ENCODE measurements at places on chromosomes 3 and 15.

DNA sequence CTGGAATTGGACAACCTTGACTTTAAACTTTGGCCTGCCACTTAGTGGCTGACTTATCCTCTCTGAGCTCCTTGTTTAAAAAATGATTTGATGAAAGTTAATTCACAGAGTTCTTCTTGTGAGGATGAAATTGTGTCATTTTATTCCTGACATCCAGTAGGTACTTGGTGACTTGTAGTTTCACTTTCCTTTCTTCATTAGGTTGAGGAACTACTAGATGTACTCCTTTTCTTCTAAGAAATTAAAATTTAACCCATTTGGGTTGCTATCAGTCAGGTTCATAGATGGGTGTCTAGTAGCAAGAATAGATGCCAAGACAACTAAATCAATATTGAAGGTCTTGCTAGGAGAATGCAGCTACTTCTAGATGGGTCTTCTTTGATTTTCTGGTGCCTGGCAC lies 5.2 kb downstream of the NR1D2 start:
- DNase-seq, result no peak

DNA sequence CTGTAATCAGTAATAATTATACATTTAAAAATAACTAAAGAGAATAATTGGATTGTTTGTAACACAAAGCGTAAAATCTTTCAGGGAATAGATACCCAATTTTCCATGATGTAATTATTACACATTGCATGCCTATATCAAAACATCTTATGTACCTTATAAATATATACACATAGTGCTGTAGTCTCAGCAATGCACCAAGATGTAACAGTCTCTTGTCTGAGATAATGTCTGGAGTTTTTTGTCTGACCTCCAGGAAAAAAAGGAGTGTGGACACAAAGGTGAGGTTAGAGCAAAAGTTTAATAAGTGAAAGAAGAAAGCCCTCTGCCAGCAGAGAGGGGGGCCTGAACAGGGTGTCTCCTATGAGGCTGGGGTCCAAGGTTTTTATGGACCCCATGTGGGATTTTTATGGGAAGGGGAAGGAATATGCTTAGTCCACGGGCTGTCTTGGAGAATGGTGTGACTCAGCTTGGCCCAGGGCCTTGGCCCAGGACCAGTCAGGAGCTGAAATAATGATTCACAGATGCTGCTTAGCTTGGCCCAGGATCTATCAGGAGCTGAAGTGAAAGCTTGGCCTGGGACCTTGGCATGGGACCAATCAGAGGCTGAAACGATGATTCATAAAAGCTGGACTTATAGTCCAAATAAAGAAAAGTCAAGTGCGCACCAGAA lies 545.0 kb downstream of the ZPLD1 start:
- DNase-seq, result no peak

DNA sequence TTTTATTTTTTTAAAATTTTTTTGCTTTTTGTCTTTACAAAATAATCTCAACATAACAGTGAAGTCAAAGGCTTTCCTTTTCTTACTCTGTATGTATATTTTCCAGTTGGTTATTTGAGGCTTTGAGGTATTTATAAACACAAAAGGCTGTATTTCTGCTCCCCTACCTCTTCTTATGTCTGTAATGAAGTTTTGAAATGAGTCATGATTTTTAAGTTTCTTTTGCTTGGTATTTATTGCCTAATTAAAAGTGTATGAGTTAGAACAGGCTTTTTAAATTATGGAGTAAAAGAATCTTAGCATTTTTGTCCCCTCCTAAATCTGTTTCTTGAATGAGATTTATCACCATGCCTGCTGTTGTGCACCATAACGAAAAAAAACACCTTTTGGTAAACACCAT lies 66.0 kb downstream of the DCUN1D1 start:
- no peak for DNase-seq

- DNase-seq, result no peak
Measured at GRCh38 chr3:12464181-12464580, 20.1 kb upstream of the TSEN2 start.

- no peak for DNase-seq
Measured at GRCh38 chr15:35351059-35351458, 194.9 kb downstream of the DPH6 start.

- no peak for DNase-seq
Measured at GRCh38 chr15:60525341-60526039, 46.5 kb upstream of the ICE2 start.

DNA sequence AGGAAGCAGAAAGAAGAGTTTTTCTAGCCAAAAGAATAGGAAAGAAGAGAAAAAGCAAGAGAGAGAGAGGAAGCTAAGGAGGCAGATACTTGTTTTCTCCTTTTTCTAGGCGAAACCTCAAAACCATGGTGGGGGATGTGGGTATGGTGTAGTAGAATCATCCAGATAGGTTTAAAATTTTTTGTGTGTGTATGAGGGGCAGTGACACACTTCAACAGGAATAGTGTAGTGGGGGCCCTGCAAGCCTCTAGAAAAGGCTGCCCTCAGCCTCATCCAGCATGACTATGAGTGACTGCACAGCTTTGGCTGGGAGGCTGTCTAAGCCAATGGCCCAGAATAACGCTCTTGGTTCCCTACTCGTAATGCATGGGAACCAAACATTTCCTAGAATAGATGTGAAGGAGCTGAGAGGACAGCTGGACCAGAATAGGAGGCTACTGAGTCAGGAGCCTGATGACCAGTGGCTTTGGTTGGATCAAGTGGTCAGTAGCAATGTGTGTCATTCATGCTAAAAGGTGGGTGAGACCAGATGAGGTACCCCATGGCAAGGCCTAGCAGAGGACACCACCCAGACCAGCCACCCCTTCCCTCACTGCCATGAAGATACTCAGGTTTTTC lies 24.4 kb downstream of the MOBP start:
- no peak for DNase-seq

DNA sequence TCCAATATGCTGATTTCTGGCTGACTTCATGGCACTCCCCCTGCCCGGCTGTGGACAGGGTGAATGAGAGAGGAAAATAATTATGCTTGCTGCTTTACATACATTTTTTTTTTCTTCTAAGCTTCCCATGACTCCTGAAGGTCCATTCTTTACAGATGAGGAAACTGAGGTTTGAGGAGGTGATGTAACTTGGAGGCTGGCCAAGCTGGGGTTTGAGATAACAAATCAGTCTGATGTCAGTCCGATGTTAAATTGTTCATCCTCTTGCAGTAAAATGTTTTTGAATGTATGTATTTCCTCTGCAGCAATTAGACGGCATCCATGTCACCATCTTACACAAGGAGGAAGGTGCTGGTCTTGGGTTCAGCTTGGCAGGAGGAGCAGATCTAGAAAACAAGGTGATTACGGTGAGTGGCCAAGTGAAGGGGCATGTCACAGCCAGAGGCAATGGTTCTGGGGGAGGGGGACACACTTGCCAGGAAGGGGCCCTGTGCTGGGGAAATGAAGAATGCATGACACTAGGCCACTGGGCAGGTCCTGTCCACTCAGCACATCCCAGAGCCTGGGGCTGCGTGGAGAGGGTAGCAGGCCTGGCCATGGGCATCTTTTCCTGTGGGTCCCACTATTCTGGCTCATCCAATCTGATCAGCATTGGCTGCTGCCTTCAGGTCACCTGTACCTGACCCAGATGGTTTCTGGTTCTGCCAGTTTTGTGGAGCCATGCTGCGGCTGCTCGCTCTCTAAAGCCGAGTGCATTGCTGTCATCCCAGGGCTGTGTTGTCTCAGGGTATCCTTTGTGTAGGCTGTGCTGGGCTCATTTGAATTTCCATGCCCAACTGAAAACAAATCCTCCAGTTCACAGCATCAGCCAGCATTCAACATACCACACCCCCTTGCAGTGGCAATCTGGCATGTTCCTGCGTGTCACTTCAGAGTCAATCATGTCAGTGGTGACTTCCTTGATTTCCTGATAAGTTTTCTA lies 20.4 kb downstream of the STARD5 start:
- DNase-seq, result no peak

DNA sequence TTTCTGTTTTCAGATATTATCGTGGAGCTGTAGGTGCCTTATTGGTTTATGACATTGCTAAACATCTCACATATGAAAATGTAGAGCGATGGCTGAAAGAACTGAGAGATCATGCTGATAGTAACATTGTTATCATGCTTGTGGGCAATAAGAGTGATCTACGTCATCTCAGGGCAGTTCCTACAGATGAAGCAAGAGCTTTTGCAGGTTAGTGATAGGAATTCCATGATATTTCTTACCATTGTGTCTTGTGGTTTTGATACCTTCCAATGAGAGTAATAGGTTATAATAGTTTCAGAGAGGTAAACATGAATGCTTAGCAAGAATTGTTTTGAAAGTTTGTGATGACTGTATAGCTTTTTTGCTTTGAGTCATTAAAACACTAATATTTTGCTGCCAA lies 8.5 kb downstream of the RAB11A start:
- DNase-seq, result no peak

DNA sequence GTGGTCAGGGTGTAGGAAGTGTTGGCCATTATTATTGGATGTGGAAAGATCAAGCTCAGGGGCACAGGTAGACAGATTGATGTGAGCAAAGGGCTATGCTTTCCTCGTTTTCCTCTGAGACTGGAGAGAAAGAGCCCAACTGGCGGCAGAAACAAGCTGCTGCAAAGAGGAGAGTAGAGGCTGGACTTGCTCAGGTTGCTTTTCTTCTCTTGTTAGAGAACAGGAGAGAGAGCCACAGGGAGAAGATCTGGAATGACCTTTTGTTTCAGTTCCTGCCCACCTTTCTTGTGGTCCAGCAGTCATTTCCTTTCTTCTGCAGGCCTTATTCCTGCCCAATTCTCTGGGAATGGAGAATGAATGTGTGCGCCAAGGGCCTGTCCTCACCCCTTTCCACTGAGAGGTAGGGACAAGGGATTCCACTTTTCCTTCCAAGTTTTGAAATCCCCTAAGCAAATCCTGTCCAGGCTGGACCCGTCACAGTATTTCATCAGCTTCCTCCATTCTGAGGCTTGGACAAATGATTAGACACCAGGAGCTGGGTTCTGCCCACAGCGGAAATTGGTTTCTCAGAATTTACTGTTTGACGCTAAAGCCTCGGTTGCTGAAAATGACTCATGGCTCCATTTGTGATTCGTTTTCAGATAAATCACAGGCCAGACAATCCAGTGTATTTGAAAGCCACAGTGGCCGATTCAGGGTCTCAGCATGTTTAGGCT lies 16.1 kb downstream of the ZNF80 start:
- no peak for DNase-seq

GRCh38 chr3:128491691-128491940 lies 1.4 kb downstream of the GATA2 start:
- no peak for DNase-seq

- DNase-seq, result no peak
Measured at GRCh38 chr3:65831733-65832425, 206.8 kb downstream of the MAGI1 start.

DNA sequence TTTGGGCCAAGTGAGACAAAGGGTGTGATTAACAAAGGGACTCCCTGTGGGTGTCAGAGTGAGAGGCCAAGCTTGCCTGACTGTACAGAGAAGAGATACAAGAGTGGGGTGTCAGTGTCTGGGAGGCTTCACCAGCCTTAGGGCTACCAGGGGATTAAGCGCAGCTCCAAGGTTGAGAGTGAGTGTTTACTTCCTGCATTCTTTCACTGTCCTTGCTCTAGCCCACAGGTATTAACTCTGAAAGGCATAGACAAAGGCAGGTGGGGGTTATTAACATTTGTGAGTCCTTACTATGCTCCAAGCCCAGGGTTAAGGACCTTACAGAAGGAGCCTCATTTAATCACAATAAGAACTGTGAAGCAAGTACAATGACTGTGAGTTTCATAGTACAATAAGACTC lies 107.6 kb downstream of the IL20RB start:
- peak; percentile 57 for DNase-seq

DNA sequence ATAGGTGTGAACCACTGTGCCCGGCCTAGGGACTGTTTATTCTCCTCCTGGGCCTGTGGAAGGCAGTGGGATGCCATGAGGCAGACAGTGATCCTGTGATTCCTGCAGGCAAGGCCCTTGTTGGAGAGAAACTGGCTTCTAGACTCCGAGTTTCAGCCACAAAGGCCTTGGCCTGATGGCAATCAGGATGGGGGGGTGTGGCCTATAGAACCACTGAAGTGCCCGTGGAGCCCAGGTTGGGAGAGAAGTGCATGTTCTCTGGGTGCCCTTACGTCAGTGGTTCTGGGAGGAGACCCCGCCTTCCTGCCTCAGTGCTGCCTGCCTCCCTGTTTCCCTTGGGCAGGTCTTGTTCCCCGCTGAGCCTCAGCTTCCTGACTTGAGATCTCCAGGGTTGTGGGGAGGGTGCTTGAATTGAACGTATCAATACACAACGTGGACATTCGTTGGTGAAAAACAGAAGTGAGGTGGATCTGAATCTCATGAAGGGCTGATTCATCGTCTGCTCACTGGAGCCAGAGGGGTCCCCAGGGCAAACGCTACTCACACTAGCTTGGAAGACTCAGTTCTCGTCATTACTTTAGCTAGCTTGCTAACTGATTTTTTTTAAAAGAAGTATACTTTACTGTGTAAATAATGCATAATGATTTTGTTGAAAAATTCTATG lies 31.8 kb downstream of the IRAK2 start:
- DNase-seq, result no peak

GRCh38 chr3:105790534-105790933 lies 78.3 kb downstream of the CBLB start:
- no peak for DNase-seq

DNA sequence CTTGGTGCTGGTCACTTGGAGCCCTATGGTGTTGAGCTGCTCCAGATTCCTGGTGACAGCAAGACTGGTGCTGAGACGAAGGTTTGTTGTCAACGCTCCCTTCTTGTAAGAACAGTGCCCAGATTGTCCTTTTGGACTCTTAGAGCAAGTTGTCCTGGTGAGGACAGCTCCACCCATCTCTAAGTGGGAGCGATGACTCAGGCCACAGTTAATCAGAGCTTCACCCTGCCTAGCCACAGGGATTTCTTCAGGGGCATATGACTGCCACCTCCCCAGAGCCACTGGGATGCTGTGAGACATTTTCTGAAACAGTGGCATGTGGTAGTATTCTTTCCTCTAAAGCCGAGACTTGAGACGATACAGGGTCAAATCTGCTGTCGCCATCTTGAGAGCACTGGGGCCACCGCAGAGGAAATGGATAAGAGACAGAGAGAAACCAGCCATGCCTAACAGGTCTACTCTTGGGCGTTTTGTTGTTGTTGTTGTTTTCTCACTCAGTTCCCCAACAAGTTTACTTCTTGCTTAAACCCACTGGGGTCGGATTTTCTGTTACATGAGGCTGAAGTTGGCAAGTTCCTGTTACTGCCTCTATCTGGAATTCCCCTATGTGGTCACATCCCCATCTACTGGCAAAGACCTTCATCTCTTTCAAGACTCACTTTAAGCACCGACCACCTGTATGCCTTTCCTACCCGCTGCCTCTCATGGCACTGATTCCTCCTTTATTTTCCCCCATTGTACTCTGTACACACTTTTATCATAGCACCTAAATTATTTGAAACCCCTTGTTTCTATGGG lies 16.0 kb upstream of the PCOLCE2 start:
- peak; percentile 68 for DNase-seq

GRCh38 chr3:56921573-56922453 lies 120.1 kb upstream of the ARHGEF3 start:
- no peak for DNase-seq

Measured in endodermal cell (in vitro differentiated cells).